NCI-H226 (cell line): ENCODE measurements at places on chromosomes 13 and 19.
A peak's percentile ranks its signal among the peaks of the same experiment; 100 is the strongest.

DNA sequence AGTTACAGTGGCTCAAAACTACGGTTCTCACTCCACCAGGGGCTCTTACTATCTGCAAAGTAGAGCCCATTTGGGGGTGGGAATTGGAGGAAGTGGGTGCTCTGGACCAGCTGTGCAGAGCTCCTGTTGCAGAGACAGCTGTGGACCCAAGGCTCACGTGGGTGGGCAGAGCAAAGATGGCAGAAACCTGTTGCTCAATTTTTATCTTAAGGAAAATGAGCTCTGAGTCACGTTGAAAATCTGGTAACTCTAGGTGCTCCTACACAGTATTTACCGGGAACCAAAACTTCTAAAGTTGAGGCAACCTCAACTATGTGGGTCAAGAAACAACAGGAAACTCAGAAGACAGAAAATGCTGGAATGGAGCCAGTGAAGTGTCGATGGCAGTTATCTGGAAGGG, 30.2 kb upstream of the SLC15A1 start:
- peak; percentile 84 for DNase-seq

- DNase-seq, result no peak
Observed at GRCh38 chr13:33272531-33273124, 12.9 kb downstream of the STARD13 start.

DNA sequence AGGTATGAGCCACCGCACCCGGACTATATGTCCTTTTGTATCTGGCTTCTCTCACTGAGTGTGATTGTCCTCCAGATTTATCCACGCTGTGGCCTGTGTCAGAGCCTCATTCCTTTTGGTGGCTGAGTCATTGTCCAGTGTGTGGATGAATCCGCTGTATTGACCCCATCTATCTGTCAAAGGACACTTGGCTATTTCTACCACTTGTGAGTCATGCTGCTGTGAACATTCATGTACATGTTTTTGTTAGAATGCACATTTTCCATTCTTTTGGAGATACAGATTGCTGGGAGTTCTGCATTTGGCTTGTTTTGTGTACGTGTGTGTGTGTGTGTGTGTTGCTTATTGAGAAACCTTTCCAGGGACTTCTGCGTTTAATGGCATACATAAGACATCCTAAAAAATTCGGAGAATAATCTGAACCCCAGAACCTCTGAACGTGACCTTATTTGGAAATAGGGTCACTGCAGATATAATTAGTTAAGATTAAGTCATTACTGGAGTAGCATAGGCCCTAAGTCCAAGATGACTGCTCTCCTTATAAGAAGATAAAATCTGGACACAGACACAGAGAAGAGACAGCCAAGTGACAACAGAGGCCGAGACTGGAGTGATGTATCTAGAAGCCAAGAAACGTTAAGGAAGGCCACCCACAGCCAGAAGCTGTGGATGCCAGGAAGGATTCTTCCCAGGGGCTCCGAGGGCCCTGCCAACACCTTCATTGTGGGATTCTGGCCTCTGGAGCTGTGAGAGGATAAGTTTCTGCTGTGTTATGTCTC, 4.9 kb upstream of the GIPC3 start:
- peak; percentile 27 for DNase-seq

- no peak for DNase-seq
Observed at GRCh38 chr19:43782689-43783231, 2.0 kb upstream of the KCNN4 start.

- no peak for DNase-seq
Observed at GRCh38 chr13:61654481-61654880, 238.8 kb upstream of the PCDH20 start.

GRCh38 chr19:48363500-48363809, 285 bp downstream of the TMEM143 start:
- DNase-seq, result peak; percentile 7
